DMS153 (cell line): ENCODE measurements at places on chromosomes 3 and 15.

- no peak for DNase-seq
Observed at GRCh38 chr3:58713715-58714401, 47.3 kb upstream of the FAM3D start.

GRCh38 chr3:99128725-99129505, 227.4 kb upstream of the DCBLD2 start:
- DNase-seq: no peak

GRCh38 chr15:86489981-86490380, 410.3 kb downstream of the AGBL1 start:
- DNase-seq: no peak

DNA sequence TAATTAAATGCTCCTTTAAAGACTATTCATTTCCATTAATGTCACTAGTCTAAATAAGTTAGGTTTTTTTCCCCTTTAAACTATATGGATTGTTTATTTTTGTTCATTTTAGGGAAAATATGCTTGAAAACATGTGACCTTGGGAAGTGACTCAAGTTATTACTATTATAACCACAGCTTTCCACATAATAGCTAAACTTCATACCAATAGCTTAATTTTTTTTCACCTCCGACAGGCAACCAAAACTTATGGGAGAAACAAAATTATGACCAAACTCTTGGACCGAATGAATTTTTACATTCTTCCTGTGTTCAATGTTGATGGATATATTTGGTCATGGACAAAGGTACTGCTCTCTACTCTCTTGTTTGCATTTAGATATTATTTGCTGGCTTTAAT, 16.2 kb downstream of the CPA3 start:
- DNase-seq: no peak

GRCh38 chr3:55565521-55565920, 78.4 kb upstream of the WNT5A start:
- DNase-seq: no peak

DNA sequence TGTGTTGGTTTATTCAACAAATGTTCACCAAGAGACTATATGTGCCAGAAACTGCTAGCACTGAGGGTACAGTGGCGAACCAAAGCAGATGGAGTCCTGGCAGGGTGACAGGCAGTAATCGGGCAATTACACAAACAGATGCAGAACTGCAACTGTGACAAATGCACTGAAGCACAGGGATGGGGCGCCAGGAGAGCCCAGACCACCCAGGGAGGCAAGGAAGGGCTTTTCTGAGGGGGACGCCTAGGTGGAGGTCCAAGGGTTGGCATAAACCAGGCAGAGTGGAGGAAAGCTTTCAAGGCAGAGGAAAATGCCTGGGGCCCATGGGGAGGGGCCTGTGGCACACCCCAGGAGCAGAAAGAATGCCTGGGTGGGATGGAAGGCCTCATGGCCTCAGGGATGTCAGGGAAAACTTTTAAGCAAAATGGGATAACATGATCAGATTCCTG, 5.5 kb downstream of the DIS3L start:
- DNase-seq: no peak

- no peak for DNase-seq
Observed at GRCh38 chr3:30751610-30752299, 142.7 kb downstream of the GADL1 start.

GRCh38 chr3:160401291-160402095, 2.0 kb downstream of the SMC4 start:
- DNase-seq: no peak

DNA sequence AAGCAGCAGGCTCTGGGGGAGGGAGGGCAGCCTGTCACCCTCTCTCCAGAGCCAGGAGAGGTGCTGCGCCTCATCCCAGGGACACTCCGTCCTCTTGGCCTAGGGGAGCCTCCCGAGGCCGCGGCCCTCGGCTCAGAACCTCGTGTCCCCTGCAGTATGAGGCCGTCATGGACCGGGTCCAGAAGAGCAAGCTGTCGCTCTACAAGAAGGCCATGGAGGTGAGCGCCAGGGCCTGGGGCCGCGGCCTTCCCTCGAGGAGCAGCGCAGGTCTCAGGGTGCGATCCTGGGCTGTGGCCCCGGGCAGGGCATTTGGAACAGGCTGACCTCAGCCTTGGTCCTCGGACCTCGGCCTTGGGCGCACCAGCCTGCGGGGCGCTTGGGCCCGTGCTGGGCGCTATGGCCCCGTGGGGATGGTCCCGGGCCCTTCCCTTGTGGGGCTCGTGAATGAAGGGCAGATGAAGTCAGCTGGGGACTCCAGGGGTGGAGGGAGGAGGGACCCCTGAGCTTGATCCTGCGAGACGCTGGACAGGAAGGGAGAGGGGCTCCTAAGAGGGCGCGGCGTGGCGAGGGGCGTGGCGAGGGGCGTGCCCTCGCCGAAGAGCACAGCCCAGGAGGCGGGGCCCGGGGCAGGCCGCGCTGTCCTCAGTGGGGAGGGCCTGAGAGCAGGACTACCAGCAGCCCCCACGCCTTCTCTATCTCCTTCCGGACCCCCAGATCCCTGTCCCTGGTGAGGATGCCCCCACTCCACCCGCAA, 32.9 kb downstream of the PSTPIP1 start:
- DNase-seq: no peak

DNA sequence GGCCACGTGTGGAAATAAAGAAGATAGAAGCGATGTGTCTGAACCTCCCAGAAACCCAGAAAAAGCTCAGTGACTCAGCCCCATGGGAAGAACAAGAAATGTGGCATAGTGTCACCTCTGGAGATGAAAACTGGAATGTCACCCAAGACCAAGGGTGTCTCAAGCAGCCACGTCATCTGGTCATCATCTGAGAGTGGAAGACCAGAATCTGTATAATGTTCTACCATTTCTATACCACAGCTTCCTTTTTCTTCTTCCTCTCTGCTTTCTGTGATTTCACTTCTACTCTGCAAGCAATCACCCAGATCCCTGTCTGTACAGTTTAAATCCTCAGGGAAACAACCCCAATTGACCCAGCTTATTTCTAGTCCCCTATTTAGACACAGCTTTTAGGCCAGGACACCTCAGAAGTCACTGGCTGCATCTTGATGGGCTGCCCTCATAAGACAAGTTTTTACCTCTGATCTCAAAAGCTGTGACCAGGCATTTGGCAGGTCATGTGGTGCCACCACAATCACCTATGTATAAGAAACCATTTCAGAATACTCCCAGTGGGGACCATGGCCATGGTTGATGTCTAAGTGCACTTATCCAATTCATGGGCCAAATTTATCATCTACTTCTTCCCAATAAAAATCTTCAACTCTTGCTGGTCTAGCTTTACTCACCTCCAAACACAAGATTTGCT, 278.5 kb upstream of the UMPS start:
- no peak for DNase-seq

GRCh38 chr3:51679777-51680176, 8.7 kb downstream of the TEX264 start:
- DNase-seq: no peak

GRCh38 chr3:71891483-71891882, 106.5 kb upstream of the PROK2 start:
- no peak for DNase-seq

DNA sequence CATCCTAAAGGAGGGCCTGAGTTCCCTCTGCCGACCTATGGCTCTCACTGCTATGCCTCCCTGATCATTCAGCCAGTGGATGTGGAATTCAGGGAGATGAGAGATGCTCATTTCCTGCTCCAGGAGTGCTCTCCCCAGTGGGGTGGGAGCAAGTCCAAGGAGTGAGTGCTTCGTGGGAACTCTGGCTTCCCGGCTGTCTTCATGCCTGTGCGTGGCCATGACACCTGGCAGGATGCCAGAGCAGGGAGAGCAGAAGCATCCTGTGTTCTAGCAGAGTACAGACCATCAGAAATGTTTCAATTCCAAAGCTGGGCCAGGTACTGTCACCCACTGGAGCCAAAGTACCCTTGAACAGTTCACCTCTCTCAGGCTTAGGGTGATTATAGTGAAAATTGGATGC, 45.1 kb downstream of the APH1B start:
- no peak for DNase-seq

DNA sequence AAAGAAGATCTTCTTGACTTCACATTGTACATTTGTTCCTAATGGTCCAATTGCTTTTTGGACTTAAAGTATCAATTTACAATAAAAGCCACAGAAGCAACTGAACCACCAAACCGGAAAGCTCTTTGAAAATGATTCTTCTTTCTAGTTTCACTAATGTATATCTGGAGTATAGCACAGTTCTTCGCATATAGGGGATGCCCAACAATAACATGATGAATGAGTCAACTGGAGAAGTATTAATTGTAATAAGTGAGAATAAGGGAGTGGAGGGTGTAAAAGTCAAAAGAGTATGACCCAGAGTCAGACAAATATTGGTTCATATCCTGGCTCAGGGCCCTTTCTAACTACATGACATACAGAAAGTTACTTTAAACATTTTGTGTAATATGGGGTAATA, 425.2 kb downstream of the ZBTB20 start:
- DNase-seq: no peak

GRCh38 chr15:31228980-31229826, 97.4 kb upstream of the KLF13 start:
- DNase-seq: no peak

- no peak for DNase-seq
Observed at GRCh38 chr15:79310612-79310984, 314 bp upstream of the TMED3 start.
